ENCODE measurements at places on chromosomes 6 and 20.

GRCh38 chr6:121764493-121764892 lies 329.0 kb downstream of the GJA1 start:
- no peak for DNase-seq
- H3K27ac ChIP-seq: no peak overlapping the region
- H3K27me3 ChIP-seq: no peaks in the 10 kb centered on the region
- no peaks in the 10 kb centered on the region for H3K4me1 ChIP-seq
- no peaks in the 10 kb centered on the region for H3K36me3 ChIP-seq

DNA sequence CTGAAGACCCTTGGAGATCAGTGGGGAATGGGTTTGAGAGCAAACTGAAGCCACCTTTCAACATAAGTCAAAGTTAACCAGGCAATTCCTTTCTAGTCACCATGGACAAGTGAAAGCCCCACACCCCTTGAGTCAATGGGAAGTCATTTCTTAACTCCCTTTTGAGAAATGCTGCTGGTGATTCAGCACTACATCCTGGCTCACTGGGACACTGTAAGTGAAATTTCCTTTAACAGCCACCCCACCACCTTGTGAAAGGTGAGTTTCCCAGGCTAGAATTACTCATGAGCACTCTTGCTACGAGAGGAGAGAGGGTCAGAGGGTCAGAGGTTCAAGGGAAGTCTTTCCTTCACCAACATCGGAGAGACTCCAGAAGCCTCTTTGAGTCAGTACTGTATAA lies 93.3 kb upstream of the MARCKS start:
- no peaks in the 10 kb centered on the region for H3K27me3 ChIP-seq
- H3K27ac ChIP-seq: no peak overlapping the region
- DNase-seq: no peak
- H3K4me1 ChIP-seq: no peaks in the 10 kb centered on the region
- H3K4me3 ChIP-seq: no peak overlapping the region
- H3K36me3 ChIP-seq: no peaks in the 10 kb centered on the region

DNA sequence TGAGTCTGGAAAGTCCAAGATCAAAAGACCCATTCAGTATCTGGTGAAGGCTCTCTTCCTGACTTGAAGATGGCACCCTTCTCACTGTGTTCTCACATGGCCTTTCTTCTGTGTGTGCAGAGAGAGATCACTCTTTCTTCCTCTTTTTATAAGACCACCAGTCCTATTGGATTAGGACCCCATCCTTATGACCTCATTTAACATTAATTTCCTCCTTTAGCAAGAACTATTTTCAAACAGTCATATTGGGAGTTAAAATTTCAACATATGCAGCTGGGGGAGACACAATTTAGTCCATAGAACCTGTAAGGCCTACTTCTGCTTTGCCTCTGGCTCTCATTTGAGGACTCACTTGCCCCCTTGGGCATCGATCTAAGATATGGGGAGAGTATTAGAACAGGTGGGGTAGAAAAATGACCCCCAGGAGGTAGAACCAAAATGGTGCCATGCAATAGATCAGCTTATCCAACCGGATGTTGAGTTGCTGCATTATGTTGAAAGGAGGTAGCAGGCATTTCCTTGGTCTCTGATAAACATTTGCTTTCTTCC lies 78.4 kb upstream of the ATXN1 start:
- H3K27ac ChIP-seq: no peak overlapping the region
- DNase-seq: no peak
- peaks cover 2% of the 10 kb centered on the region for H3K36me3 ChIP-seq
- no peak overlapping the region for H3K4me3 ChIP-seq

DNA sequence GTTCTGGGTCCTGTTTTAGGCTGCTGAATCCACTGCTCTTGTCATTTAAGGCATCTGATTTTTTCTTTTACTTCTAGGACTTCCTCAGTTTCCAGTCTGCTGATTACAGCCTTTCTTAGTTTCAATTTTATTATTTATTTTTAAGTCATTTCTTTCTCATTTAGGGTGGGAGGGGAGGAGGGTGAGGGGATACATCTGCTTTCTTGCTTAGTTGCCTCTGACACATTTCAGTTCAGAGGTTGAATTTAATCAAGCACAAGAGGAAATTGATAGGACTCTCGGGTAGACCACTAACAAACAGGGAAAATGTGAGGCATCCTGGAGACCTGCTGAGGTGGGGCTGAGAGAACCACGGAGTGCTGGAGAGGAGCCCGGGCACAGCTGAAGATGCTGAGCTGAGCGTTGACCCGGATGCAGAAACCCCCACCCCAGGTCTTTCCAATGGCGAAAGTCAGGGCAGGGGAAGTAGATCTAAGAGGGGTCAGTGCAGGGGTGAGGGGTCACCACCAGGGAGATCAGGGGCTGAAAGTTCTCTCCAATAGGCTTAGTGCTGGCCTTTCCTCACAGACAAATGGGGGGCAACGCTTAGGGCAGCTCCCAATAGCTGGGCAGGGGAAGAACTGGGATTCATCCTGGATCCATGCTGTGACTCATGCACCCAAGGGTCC lies 7.6 kb upstream of the TREML2 start:
- DNase-seq: no peak
- H3K36me3 ChIP-seq: no peaks in the 10 kb centered on the region
- H3K27me3 ChIP-seq: no peaks in the 10 kb centered on the region
- H3K4me3 ChIP-seq: no peak overlapping the region

- no peak overlapping the region for H3K4me3 ChIP-seq
- peaks cover 6% of the 10 kb centered on the region for H3K4me1 ChIP-seq
- H3K27me3 ChIP-seq: no peaks in the 10 kb centered on the region
- DNase-seq: no peak
- peaks cover 6% of the 10 kb centered on the region for H3K36me3 ChIP-seq
Observed at GRCh38 chr6:14709900-14710299, 536.0 kb upstream of the JARID2 start.

Measured in central memory CD8-positive, alpha-beta T cell (primary cell).